Fibroblast of skin of back (primary cell): ENCODE measurements at places on chromosomes 12 and 14.
A peak's percentile ranks its signal among the peaks of the same experiment; 100 is the strongest.

DNA sequence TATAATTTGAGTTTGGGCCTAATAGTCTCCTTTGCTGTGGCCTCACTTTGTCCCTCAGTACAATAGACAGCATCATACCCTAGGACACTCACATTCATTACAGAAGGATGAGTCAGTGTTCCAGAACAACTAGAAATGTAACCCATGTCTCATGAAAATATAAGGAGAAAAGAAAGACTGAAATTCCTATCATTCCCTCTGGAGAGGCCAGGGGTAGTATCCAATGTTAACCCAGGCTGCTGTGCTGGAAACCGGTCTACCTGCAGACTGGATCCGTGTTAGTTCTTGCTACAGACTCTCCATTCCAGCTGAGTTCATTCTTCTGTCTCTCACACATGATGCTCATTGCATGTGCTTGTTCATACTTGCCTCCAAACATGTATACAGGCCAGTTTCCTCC is 75.8 kb upstream of the HOXC13 start:
- peak; percentile 8 for DNase-seq

GRCh38 chr14:103916636-103917262 is 11.5 kb upstream of the TDRD9 start:
- no peak for DNase-seq

GRCh38 chr14:49549446-49549845 is 36.7 kb downstream of the RPS29 start:
- no peak for DNase-seq

DNA sequence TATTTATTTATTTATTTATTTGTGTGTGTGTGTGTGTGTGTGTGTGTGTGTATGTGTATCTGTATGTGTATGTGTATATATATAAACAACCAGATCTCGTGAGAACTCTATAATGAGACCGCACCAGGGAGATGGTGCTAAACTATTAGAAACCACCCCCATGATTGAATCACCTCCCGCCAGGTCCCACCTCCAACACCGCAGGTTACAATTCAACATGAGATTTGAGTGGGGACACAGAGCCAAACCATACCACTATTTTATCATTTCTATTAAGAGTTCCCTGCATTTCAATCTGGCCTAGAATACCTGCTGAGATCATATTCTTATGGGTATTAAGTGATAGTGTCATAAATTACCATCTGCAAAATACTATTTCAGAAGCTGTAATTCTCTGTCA is 243.8 kb upstream of the PLEKHG7 start:
- DNase-seq = no peak

GRCh38 chr12:103205906-103206305 is 248.4 kb downstream of the ASCL1 start:
- no peak for DNase-seq

GRCh38 chr12:14903386-14904098 is 17.9 kb upstream of the MGP start:
- DNase-seq = no peak

DNA sequence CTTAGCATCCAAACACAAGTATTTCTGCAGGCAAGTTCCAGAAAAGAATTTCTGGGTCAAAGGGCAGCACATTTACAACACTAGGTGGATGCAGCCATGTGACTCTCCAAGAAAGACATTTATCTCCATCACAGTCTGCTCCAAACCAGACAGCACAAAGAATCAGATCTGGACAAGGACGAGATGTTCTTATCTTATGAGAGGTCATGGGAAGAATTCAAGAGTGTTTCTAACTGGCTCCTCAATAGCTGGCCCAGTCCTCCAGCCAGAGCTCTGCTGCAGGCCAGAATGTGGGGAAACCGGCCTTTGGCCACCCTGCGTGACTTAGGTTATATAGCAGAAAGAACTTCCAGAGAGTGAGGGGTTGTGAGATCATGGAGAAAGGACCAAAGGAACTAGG is 17.4 kb downstream of the TMEM119 start:
- DNase-seq = no peak

DNA sequence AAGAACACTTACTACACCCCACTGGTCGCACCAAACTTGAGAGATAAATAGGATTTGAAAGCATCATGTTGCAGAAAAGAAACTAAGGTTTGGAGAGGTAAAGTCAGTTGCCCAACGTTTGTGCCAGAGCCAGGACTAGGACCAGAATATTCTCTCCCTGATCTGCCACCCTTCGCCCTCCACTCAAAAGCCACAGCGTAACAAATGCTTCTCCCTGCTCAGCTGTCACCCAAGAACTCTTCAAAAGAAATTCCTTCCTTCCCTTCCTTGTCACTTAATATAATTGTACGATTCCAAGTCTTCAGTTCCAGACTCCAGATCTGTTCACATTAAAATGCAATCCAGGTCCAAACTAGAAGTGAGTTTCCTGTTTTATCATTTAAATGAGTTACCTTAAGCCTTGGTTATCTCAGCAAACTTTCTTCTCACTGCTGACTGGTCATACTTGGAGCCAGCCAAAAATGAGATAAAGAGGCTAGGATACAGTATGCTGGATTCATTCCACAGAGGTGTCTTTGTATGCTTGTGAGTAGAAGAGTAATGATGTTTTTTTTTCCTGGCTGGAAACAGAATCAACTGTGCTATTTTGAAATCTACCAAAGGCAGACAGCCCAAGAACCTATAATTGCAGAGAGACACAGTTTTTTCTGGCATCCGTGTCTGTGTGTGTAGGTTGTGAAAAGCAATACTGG is 12.8 kb upstream of the PPFIBP1 start:
- no peak for DNase-seq

DNA sequence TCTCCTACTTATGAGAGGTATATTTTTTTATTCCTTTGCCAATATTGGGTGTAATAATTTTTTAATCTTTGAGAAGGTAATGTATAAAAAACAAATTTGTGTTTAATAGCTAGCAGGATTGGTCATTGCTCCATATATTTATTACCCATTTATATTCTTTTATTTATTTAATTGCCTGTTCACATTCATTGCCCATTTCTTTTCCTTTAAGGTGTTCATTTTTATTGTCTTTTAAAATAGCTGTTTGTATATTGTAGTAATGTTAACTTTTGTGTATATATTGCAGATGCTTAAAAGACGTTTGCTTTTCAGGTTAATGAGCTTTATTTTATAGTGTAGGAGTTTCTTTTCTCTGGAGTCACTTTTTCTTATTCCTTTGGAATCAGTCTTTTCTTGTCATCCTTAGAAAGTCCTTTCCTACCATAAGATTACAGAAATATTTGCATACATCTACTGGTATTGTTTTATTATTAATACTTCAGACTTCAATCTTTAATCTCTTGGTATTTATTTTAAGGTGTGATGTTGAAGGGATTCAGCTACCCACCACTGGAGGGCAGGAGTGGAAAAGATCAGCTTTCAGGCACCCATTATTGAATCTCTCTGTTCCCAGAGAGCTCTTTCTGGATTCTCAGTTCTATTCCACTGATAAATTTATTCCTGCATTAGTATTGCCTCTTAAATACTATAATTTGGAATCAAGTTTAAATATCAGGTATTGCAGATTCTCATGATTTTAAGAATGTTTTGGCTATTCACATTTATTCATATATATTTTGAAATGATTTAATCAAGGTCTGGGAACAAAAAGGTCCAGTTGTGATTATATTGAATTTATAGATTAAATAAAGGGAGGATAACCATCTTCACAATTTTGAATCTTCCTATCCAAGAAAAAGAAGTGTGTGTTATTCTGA is 17.3 kb downstream of the PPM1A start:
- DNase-seq = peak; percentile 6

GRCh38 chr12:117583677-117584225 is 222.3 kb upstream of the NOS1 start:
- no peak for DNase-seq
